ENCODE measurements at places on chromosomes 7 and 10.

DNA sequence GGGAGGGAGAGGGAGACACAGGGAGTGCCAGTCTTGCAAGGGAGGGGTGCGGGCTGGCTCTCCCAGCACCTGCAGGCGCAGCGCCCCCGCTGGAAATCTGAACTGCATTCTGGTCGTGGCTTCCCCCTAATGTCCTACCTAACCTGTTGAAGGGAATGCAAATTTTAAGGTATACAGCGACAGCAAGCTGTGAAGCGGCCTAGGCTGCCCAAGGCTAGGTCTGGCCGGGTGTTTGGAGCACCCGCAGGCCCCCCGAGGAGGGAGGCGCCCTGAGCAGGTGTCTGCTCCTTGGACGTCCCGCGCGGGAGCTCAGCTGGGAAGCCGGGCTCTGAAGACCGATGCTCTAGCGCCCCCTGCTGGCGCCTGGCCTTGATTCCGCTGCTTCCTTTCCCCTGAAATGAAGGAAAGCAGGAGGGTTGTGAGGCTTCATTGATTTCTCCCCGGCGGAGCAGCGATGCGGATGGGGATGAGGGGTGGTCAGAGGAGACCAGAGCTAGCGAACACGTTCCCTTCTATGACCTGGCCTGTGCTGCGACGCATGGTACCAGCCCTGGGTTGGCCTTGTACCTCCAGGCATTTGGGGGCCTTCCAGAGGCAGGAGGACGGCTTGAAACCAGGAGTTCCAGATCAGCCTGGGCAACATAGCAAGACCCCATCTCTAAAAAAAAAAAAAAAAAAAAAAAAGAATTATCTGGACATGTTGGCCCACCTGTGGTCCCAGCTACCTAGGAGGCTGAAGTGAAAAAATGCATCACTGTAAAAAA, 601.3 kb downstream of the GALNT17 start:
- peak; percentile 68 for DNase-seq

GRCh38 chr7:102205915-102206314, 80.8 kb upstream of the SH2B2 start:
- DNase-seq, result no peak

DNA sequence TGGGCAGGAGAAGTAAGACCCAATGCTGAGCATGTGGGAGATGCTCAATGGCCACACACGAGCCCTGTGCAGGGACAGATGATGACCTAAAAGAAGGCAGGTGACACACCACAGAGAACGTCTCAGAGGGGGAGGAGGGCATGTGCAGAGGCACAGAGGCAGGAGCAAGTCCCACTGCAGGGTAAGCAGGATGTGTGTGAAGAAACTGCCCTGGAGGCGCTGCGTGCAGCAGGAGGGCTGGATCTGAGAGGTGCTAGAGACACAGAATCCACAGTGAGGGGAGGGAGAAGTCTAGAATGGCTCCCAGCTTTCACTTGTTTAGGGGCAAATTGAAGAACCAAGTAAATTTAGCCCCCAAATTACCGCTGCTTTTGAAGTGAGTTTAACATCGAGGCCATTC, 14.9 kb downstream of the DYDC2 start:
- DNase-seq, result no peak

- no peak for DNase-seq
These were observed 10.9 kb upstream of the CHRM2 start for GRCh38 chr7:136857573-136857972.

- no peak for DNase-seq
These were observed 822.7 kb downstream of the PCDH15 start for GRCh38 chr10:53978301-53978700.

GRCh38 chr7:99579956-99580777, 17.9 kb upstream of the TMEM225B start:
- DNase-seq, result peak; percentile 26

GRCh38 chr7:55965805-55966421, 1.5 kb downstream of the NIPSNAP2 start:
- DNase-seq, result no peak

DNA sequence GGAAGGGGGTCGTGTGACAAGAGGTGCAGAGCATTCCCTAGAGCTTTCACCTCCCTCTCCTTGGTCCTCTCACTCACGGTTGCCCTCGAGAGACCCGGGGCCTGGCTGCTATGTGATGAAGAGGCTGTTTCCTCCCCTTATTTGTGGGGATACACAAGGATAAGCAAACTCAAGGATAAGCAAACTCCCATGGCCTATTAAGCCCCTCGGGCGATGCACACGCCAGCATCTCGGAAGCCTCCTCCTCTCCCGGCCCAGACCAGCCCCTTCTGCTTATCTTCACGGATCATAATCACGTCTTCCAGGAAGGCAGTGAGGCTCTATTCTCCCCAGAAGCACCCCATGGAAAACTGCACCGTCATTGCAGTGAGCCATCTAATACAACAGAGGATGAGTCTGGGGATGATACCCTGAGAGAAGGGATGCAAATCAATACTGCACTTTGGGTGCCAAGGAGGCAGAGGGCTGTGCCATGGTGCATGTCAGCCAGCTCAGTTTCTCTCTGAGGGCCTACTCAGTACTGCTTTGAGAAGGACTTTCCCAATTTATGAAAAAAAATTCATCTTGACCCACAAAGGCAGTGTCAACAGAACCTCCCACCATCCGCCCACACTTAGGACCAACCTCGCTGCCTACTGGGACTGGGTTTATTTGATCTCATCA, 22.2 kb downstream of the TMEM273 start:
- no peak for DNase-seq

GRCh38 chr10:48785796-48786195, 101.1 kb downstream of the WDFY4 start:
- no peak for DNase-seq

- DNase-seq, result no peak
These were observed 40.7 kb downstream of the TACC2 start for GRCh38 chr10:122029499-122030199.

- no peak for DNase-seq
These were observed 41.8 kb upstream of the WNT16 start for GRCh38 chr7:121286742-121287734.

GRCh38 chr10:45151467-45152214, 150.9 kb downstream of the ZNF22 start:
- no peak for DNase-seq

GRCh38 chr10:63763744-63764143, 242.5 kb downstream of the REEP3 start:
- DNase-seq, result no peak

DNA sequence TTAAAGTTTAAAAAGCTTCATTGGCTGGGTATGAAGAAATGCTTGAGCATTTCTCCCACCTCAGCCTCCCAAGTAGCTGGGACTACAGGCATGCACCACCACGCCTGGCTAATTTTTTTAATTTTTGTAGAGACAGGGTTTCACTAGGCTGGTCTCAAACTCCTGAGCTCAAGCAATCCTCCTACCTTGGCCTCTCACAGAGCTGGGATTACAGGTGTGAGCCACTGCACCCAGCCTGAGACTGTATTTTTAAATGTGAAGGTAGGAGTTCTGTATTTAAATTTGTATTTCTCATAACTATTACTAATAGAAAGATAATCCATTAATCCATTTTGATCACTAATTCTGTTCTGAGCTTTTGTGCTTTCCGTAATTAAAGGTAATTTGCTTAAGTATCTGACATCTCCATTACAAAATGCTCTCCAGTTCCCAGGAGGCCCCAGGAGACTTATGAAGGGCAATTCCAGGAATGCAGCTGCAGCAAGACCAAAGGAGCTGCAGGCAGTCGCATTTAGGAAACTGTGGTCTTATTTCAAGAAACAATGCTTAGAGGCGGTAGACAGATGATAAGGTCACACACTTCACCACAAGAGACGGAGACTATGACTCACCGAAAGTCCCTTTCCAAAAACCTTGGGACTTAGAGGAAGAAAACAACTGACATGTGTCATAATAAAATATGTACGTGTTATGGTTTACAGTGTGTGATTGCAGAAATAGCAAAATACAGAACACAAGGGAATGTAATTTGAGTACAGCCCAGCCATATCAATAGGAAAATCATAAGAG, 23.3 kb downstream of the YAE1 start:
- peak; percentile 57 for DNase-seq

DNA sequence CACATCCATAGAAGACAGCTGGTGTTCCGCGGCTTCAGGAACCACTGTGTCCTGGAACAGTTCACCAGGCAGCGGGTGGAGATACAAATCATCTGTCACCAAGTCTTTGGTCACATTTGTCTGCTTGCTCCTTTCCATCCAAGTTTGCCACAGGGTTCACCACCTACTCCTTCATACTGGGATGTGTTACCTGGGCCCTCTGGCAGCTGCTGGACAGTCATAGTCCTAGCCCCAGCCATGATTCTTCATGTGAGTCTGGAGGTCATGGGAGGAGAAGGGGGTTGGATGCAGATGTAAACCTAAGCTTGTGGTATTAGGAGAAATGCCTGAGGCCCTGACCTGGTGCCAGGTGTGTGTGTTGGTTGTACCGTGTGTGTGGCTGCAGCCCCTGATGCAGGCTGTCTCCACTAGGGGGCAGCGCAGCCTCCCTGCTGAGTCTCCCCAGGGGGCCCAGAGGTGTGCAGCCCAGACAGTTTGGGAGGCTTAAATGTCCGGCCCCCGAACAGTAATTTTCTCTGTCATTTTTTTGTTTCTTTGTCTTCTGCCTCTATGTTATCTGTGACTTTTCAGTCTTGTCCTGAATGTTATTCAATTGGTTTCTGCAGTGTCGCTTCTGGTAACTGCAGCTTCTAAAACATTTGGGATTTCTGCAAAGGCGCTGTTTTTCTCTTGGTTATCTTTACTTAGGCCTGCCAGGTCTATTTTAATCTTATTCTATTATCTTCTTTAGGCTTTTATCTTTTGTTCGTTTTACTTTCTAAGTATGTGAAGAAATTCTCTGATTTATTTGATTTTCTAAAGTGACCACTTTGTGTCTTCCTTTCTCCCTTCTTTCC, 14.8 kb downstream of the NPS start:
- DNase-seq, result peak; percentile 3

- no peak for DNase-seq
These were observed 143.9 kb upstream of the FRMD4A start for GRCh38 chr10:14474656-14475055.

GRCh38 chr10:30047924-30048531, 11.4 kb downstream of the JCAD start:
- DNase-seq, result no peak

DNA sequence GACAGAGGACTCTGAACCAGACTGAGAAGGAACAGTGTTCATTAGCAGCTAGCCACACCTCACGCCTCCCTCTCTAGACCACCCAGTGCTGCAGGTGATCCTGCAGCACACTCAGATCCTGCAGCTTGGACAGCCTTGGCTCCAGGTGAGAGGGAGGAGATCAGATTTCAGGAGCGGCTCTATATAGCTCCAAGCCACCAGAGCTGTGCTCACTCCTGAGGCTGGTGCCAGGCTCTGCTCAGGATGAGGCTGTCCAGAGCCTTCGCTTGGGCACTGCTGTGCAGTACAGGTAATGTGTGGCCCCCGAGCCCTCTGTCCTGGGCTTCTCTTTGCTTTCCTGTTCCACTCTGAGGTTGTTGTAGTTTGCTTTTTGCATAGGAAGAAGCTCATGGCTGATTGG, 42.4 kb downstream of the C10orf120 start:
- no peak for DNase-seq

DNA sequence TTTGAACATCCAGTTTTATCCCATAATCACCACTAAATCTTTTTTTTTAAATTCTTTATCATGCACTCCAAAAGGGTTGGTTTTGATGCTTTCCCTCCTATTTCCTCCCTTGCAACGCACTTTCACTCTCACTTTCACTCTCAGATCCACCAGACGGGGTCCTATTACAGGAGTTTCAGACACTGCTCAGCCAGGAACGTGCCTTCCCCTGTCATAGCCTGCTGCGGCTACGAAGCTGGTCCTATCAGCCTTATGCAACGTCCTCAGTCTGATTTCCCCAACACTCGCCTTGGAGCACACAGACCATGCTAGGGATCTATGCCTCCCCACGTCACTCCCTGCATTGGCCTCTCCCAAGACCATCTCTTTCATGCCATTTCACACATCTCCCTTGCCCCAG, 23.4 kb downstream of the ZPBP start:
- DNase-seq, result no peak

DNA sequence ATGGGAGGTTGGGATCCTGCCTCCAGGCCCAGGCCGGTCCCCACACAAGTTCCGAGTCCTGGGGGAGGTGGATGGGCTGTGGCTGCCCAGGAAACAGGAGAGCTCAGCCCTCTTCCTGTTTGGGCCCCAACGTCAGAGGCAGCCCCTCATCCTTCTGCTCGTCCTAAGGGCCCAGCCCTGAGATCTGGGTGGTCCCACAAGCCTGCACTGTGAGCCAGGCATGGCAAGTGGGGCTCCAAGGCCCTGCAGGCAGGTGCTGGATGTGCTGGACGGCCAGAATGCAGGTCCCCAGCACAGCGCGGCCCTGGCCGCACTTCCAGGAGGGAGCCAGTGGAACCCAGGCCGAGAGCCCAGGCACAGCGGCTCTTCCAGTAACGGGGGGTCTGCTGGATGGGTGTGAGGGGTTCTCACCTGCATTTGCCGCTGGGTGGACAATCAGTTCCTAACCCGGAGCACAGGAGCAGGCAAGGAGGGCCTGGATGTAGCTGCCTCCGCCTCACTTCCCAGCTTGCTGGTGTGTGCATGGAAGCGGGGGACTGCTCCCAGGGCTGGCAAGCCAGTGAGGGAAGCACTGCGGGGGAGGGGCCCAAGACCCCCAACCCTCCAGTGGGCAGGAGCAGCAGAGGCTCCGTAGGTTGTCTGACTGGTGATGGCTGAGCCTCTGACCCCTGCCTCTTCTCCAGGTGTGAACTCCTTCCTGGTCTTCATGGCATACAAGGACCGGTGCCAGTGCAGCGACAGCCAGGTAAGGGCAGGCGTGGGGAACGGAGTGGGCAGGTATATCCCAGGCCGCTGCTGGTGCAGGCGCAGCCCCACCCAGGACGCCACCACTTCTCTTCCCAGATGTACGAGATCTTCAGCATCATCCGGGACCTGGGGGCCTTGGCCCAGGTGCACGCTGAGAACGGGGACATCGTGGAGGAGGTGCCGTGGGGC, 9.7 kb downstream of the DPYSL4 start:
- no peak for DNase-seq

- no peak for DNase-seq
These were observed 164.3 kb downstream of the ZMYND11 start for GRCh38 chr10:299512-299911.

DNA sequence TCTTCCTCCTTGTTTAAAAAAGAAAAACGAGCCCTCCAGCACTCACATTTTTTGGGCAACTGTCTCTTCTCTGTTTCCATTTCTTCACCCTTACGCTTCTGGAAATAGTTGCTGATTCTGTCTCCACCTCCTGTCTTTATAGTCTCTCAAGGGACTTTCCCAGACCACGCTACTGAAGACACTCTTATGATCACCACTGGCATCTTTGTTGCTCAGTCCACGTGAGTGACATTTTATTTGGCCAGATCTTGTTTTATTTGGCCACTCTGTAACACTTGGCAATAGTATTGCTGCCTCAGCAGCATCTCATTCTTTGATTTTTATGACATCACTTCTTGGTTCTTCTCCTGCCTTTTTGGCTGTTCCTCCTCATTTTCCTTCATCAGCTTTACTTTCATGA, 21.6 kb upstream of the NME8 start:
- no peak for DNase-seq

Measured in stimulated activated CD4-positive, alpha-beta T cell treated with anti-CD3 and anti-CD28 coated beads, Interleukin-4, amount 100 ng/mL, for 48 hours (primary cell).